ENCODE measurements at places on chromosomes 11 and 22. TPM values are rescaled to one million over a fixed set of nuclear protein-coding genes. Genes with fewer than 3 reads are reported as not detected.

DNA sequence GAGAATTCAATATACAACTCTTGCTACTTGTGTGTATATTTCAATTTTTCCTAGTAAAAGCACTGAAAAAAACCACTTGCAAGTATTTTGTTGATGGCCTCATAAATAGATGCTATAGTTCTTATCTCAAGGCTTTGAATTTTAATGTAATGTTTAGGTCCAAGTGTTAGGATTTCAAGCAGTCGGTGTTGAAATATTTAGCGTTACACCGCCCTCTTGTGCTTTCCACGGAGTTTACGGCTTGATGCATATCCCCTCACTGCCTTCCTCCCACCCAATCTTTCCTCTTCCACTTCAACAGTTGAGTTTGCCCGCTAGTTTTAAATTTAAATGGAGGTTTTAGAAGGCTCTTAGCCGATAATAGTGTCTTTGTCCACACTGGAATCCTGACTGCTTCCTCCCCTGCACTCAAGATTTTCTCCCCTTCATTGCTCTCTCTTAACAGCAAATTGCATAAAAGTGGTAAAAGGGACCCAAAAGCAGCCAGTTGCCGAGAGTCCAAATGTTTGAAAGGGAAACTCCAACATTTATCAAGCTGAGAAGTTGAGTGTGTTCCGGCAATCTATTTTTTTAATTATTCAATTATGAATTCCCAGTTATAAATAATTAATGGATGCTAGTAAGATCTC is 25.9 kb upstream of the HTATIP2 start:
- DNase-seq, result no peak

DNA sequence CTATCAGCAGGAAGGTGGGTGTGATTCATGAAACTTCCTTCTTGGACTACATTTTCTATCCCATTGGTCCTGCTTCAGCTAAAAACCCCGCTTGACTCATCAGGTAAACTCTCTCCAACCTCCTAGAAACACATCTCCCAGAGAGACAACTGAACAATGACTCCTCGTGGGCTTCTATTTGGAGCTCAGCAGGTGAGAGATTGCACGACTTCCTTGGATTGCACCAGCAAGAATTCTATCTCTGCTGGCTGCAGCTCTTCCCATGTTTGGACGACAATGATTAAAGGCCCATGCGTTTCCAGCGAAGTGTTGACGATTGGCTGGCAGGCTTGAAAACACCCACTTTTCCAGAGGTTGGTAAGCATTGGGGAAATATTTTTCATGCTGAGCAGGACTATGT is 216.1 kb upstream of the NTM start:
- no peak for DNase-seq

DNA sequence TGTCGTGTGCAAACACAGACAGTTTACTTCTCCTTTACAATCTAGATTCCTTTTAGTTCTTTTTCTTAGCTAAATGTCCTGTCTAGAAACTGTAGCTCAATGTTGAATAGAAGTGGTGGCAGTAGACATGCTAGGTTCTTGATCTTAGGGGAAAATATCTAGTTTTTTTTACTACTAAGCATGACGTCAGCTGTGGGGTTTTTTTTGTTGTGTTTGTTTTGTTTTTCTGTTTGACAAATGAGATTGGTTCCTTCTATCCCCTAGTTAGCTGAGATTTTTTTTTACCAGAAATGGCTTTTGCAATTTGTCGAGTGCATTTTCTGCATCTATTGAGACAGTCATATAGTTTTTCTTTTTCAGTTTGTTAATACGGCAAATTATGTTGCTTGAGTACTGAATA is 2.3 kb upstream of the OR10G7 start:
- DNase-seq, result no peak

- DNase-seq, result no peak
Measured at GRCh38 chr11:2178906-2179494, 7.4 kb upstream of the TH start.

GRCh38 chr11:122322329-122322728 is 206.3 kb upstream of the BLID start:
- DNase-seq, result no peak

GRCh38 chr11:61037441-61038093 is 64.7 kb upstream of the CD5 start:
- no peak for DNase-seq

DNA sequence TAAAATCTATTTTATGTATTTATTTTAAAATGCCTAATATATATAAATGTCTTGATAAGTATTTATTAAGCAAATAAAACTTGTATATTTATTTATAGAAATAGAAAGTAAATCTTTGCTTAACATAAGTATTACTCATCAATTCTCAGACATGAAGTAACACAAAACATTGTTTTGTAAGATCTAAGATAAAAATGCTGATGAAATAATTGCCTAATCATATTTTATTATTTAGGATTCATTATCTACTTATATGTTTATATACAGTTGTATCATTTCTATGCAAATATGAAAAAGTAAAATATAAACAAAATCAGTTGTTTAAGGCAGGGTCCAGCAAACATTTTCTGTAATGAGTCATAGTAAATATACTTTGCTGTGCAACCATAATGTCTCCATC is 507.8 kb upstream of the CNTN5 start:
- DNase-seq, result no peak

DNA sequence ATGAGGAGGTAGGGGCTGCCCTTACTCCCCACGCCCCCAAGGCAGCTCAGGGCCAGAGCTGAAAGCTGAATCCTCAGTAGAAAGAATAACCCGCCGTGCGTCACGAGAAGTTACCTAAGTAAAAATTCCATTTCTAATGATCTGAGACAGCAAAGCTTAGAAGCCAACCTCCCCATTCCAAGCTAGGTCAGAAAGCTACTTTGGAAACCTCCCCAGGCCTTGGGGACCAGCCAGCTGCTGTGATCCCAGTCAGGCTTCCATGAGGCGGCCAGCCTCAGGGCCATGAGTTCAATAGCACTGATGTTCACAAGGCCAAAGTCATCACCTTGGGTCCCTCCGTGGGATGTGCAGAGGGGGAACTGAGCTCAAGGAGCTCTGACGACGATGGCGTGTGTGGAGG is 6.9 kb downstream of the SHISAL1 start:
- DNase-seq, result no peak

GRCh38 chr11:120236169-120237107 is 3.5 kb upstream of the POU2F3 start:
- no peak for DNase-seq

DNA sequence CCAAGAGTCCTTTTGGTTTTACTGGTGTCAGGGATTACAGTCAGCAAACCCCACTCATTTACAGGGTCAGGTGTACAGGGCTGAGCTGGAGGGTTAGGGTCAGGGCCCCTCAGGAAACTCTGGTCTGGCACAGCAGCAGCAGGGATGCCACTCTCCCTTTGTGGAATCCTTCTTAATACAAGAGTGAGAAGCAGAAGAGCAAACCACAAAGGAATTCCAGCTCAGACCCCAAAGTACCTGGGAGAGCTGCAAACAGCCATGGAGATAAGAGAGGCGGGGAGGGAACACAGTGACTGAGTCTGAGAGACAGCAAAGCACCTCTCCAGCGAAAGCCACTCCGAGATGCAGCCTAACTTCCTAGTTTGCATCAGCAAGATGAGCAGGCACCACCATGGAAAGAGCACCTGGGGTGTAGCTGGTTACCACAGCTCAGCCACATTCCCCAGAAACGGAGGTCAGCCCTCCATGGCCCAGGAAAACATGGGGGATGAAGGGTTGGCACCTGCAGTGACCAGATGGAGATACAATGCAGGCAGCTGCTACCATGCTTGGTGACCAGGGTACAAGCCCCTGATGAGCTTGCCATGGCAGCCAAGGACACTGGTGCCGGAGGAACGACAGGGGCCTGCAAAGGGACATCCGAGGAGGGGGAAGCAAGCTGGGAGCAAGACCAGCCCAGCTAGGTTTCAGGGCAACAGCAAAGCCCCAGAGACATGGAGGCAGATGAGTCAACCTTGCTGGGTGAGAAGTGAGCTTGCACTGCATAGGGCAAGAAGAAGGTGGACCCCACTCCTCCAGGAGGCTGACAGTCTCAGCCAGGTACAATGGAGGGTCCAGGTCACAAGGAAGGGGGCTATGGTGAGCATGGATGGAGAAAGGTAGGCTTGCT is 3.9 kb downstream of the BET1L start:
- no peak for DNase-seq

- DNase-seq, result no peak
Measured at GRCh38 chr11:57368106-57368844, 12.7 kb downstream of the PRG3 start.

- no peak for DNase-seq
Measured at GRCh38 chr22:40238425-40239344, 61.0 kb downstream of the TNRC6B start.

DNA sequence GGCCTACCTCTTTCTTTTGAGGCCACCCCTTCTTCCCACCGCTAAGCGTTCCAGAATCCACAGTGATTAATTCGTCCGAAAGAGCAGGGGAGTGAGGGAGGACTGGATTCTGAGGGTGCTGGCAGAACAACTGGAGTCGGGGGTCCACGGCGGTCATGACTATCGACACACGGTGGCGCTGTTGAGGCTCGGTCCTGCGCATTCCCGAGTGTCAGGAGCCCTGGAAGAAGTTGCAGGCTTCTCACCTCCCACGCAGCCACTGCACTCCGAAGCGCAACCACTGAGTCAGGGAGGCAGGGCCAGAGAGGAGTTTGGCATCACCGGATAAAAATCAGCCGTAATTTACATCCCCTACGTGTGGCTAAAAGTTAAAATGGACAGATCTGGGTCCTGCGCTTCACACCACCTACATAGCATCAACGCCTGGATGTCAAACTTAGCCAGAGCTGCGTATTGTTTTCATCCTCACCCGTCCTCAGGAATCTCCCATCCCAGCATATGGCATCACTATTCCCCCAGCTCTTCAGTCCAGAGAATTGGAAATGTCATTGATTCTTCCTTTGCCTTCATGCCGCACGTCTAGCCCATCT is 10.7 kb upstream of the CTSF start:
- DNase-seq, result no peak

- DNase-seq, result no peak
Measured at GRCh38 chr11:47327025-47327424, 25.5 kb downstream of the MYBPC3 start.

GRCh38 chr11:124608147-124608546 is 3.1 kb upstream of the PANX3 start:
- no peak for DNase-seq

GRCh38 chr11:32426819-32427615 is 8.3 kb downstream of the WT1 start:
- DNase-seq, result no peak

GRCh38 chr11:19076744-19077589 is 16.4 kb upstream of the MRGPRX2 start:
- DNase-seq, result no peak

DNA sequence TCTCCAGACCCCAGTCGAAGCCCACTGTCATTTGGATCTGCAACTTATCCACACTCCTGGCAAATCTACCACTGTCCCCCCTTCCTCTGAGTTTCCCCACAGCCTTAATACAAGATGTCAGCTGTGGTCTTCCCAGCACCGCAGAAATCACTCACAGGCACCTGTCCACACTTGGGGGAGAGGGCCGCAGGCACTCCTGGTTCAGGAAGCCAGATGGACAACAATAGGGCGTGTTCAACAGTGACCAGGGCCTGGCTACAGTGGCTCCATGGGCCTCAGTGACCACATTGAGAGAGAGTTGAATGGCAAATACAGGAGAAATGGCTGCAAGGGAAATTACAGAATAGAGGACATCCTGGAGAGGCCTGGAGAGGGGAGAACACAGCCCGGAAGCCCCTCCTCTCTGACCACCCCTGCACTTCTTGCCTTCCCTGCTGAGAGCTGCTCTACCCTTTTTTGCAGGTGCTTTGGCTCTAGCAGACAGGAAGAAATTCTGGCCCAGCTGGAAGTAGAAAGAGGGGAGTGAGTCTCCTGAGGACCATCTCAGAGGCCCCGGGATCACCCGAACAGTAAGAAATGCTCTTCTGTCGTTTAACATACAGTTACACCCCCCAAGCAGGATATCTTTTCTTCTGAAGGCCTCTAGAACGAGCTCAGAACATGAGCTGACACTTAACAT is 164.6 kb downstream of the FEZ1 start:
- DNase-seq, result no peak

DNA sequence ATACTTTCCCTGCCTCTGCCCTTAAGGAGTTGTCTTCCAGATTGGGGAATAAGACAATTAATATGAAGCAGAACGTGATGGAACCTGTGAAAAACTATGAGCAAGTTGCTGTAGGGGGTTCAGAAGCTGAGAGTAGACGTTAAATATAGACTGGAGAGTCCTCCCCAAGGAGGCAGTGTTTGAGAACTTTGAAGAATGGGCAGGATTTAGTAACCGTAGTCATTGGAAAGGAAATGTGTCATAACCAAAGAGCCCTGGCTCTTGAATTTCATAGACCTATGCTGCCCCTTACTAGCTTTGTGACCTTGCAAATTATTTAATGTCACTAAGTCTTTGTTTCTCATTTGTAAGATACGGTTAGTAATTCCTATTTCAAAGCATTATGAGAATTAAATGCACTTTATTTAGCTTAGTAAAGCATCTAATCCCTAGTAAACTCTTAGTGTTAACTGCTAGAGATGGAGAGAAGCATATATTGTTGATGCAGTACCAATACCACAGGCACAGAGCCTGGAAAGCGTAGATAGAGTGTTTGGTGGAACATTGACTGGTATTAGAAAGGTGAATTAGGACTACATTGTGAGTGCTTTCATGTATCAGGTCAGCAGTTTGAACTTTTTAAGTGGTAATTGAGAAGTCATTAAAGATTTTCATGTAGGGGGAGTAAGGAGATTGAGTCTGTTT is 54.1 kb downstream of the MCAM start:
- DNase-seq, result no peak

- no peak for DNase-seq
Measured at GRCh38 chr11:11860103-11860979, 18.6 kb downstream of the USP47 start.

DNA sequence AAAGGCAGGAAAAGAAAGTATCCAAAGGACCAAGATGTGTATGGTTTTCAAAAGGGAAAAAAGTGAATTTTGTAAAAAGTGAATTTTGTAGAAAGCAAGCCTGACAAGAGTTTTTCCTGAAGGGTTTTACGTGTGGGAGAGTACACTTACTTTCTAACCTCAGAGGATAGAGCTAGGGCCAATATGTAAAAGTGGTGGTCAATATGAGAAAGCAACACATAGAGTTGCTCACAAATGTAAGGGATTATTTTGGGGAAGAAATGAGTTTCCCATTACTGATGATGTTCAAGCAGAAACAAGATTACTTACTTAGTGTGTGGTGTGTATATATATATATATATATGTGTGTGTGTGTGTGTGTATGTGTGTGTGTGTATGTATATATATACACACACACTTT is 162.5 kb downstream of the SWAP70 start:
- DNase-seq, result no peak

GRCh38 chr22:27504360-27505253 is 296.9 kb downstream of the MN1 start:
- DNase-seq, result no peak

- DNase-seq, result no peak
Measured at GRCh38 chr11:71459076-71459766, 6.2 kb downstream of the NADSYN1 start.

- DNase-seq, result no peak
Measured at GRCh38 chr11:26936109-26936508, 57.8 kb upstream of the FIBIN start.

Gene PYGM
- 2.6 TPM for polyA plus RNA-seq

Gene BCO2
- 2.6 TPM for polyA plus RNA-seq

Gene PIH1D2
- polyA plus RNA-seq, result 9.7 TPM

Gene LRP4
- polyA plus RNA-seq, result 29.5 TPM

Gene BTG4
- polyA plus RNA-seq, result not detected

Gene POU2AF2
- polyA plus RNA-seq, result not detected

Gene VSIG2
- 7.9 TPM for polyA plus RNA-seq

Gene HDHD5
- polyA plus RNA-seq, result 36.1 TPM

Gene NCF4
- 1.5 TPM for polyA plus RNA-seq

Gene KCNJ1
- polyA plus RNA-seq, result 101 TPM

Gene CNTN5
- polyA plus RNA-seq, result 18.7 TPM

Gene LYVE1
- polyA plus RNA-seq, result 56.6 TPM

All from right renal cortex interstitium (tissue), 3 donors.